ENCODE measurements at places on chromosomes 7 and 10.

DNA sequence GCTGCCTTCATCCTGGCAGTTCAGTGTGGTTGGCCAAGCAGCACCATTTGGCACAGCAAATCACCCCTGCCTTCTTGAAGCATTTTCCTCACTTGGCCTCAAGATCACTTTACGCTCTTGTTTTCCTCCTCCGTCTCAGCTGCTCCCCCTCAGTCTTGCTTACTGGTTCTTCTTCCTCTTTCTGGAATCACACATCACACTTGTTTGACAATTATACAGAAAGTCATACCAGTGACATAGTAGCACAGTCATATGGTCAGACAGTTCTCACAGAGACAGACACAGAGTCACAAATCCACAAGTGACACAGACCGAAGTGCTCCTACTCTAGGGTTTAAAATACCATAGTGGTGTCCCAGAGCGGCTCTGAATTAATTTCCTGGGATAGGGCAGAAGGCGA lies 43.8 kb upstream of the ARL4A start:
- DNase-seq = no peak

DNA sequence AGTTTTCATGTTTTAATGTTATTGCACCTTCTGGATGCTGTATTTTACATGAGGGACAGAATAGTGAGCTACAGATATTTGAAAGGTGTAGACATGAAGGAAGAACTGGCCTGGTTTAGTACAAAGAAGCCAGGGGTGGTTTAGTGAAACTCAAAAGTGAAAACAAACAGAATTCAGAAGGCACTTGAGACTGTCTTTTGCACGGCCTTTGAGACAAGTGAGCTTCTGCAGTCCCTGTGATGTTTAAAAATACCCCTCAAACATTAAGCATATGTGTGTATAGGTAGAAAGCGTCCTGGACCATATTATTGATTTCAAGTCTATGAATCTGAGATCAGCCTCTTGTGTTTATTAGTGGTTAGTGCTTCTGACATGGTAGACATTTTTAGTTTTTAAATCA lies 118.9 kb downstream of the CDK14 start:
- no peak for DNase-seq

- DNase-seq = no peak
These were observed 352.0 kb downstream of the PCLO start for GRCh38 chr7:82810558-82811259.

DNA sequence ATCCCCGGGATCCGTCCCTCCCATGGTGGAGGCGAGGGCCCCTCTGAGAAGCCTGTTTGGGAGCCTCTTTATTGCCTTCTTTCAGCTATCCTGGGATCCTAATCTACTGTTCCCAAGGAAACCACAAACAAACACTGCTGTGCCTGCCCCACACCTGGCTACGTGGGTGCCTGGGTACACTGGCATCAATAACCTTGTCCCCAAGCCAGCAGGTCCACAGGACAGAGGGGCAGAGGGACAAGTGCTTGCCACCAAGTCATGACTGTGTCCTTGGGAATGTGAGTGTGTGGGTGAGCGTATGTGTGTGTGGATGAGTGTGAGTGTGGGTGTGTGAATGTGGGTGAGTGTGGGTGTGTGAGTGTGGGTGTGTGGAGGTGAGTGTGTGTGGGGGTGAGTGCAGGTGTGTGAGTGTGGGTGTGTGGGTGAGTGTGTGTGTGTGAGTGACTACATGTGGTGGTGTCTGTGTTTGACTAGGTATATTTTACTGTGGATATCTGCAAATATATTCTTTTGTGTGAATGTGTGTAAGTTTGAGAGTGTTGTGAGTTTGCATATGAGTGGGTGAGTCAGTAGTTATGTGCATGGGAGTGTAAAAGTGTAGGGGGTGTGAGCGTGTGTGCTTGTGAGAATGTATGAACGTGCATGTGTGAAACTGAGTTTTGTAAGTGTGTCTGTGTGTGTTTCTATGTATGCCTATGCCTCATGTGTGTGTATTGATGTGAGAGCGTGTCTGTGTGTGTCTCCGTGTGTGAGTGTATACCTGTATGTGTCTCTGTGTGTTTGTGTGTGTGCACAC lies 96.1 kb downstream of the TNS3 start:
- DNase-seq = no peak

DNA sequence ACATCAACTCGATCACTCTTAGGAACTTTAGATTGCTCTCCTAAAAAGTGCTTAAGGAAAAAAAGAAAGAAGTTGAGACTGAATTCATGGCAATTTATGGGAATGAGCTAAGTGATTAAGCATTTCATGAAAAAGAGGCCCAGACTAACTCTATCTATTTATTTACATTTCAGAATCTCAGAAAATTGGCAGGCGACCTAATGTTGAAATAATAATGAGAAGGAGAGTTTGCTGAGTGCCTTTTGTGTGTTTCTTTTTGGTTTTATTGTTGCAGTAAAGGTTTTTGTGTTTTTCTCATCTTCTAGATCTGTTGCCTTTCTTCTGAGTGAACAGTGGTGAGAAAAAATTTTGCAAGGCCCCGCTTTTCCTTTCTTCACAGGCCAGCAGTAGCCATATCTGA lies 3.8 kb downstream of the GRK5 start:
- no peak for DNase-seq

- DNase-seq = peak; percentile 70
These were observed 1.4 kb downstream of the OTUD1 start for GRCh38 chr10:23439961-23440889.

DNA sequence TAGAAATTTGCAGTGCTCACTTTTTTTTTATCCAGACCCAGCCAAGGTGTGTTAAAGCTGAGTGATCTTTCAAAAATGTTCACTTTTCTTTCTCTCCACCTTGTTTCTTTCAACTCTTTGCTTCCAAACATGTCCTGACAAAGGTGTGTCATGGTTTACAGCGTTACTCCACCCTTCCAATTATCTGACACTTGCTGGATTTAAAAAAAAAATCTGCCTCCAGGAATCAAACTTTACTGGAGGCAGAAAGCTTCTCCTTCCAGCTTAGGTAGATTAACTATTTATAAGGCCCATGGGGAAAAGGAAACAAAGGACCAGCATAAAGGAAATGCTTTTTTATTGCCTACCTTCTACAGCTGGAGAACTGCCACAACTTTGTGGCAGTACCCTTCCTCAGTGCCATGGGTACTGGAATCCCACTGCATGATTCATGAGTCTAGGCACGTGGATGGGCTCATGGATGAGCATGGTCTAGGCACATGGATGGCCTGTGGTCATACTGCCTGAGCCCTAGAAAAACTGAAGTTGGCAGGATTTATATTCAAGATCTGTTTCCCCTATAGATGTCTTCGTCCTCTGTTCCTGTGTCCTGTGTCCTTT lies at the start of gene COL17A1:
Gene COL17A1, minus strand, starts transcription at position 80 of the 600 bp plus-strand sequence. CDS start 5,207 bp downstream, outside the sequence.
- no peak for DNase-seq

DNA sequence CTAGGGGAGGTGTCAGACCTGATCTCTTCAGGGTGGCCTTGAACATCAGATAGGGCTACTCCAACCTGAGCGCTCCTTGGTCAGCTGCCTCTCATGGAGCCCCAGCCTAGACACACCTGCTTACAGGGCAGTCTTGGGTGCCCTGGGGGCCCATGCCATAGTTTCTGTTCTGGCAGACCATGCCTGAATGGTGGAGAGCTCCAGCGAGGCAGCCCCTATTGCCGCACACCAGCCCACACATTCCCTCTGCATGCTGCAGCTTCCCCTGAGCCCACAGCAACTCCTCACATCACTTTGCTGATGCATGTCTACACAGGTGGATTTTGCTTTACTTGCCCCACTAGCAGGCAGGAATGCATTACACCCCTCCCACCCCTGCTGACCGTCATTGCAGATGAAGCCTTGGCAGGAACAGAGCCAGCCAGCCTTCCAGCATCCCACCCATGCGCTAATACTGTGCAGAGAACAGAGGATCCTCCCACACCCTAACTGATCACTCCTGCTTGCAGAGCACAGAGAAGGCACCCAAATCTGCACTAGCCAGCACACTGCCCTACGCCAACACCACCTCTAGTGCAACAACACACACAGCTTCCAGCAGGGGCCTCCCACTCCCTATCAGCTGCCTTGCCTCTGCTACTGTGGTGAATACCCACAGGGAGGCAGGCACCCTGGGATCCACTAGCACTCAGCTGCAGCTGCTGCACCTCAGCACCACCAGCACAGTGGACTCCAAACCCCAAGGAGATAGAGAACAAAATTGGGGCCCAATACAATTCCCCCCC lies 43.0 kb upstream of the GRM3 start:
- DNase-seq = peak; percentile 67

DNA sequence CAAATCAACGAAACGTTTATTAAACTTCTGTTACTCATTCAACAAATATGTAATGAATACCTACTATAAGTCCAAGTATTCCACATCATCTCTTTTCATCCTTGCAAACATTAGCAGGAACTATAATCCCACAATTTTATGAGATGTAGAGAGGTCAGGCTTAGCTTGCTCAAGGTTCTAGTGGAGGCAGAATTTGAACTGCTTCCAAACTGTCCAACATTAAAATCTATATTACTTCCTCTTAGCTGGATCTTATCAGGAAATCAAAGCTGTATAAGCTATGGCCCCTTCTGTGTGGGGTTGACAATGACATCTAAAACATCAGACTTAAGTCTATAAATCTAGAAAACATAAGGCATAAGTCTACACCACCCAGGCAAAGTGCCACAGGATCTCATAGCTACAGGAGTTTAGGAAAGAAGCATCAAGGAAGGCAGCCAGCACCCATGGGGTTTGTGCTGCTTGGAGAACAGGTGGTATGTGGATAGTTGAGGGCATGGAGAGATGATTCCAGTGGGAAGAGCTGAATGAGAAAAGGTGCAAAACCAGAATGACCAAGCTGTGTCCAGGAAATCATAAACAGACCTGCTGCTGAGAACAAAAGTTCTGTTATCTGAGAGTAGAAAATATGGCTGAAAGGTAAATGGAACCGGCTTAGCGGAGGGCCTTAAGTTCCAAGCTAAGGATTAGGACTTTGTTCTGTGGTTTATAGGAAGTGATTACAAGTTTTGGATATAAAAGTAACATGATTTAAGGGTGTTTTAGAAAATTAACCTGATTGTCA lies 34.5 kb downstream of the PAPSS2 start:
- no peak for DNase-seq

- no peak for DNase-seq
These were observed 671.5 kb downstream of the CCSER2 start for GRCh38 chr10:84999929-85000328.

DNA sequence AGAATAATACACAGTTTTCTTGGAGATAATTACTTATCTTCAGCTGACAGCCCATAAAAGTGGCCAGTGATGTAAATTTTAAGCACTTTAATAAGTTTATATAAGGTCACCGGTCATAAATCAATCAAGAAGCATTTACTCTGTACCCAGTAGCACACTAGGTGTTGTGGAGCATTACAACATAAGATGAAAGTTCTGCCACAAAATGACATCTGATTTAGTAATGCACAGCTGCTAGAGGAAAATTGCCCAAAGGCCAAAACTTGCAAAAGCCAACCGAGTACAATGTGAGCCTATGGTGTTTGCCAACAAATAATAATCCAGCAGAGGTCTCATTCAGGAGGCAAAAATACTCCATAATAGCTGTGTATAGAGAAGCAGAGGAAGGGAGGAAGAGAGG lies 63.6 kb downstream of the GPR37 start:
- no peak for DNase-seq

Data from islet precursor cell (in vitro differentiated cells).